ENCODE measurements at places on chromosomes 7 and 10.
A peak's percentile ranks its signal among the peaks of the same experiment; 100 is the strongest.

DNA sequence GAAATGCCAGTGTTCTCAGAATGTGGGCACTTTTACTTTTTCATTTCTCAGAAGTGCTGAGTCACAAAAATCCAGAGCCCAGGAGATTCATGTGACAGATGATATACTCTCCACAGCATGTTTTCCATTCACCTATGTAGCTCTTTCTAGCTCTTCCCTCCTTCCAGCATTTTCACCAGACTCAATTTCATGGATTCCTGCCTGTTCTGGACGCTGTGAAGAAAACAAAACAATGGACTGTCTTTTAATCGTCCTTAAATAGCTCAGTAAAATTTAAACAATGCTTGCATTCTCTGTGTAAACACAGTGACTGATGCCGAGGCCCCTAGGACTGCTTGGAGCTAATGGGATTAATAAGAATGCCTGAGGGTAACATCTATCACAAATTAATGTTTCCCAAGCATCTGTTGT lies 25.5 kb downstream of the ZNF713 start:
- DNase-seq, result no peak

DNA sequence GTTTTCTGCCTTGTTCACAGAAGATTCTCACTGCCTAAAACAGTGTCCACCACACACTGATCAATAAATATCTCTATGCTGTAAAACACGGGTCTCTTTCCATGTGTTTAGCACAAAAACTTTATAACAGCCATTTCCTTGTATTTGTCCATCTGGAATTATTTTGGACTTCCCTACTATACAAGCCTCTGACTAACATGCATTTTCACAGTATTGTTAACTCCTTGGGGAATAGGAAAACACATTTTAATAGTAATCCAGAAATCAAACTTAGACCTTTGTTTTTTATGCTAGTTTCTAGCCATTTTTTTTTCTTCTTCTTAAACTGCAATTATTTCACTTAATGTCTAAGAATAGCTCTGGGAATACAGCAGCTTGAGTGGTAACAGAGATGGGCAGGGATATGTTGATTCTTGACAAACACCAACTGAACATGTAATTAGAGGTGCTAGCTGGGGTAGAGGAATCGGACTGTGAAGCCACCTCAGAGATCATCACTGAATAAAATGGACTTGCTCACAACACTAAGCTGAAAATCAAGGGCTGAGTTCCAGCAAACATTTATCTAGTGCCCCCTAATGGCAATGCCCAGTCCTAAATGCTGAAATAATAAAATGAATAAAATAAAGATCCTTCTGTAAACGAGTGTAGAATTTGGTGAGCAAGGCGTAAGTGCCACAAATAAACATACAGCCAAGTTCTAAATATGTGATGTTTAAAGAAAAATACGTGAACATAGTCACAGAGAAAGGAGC lies 593.1 kb downstream of the SORCS1 start:
- no peak for DNase-seq

DNA sequence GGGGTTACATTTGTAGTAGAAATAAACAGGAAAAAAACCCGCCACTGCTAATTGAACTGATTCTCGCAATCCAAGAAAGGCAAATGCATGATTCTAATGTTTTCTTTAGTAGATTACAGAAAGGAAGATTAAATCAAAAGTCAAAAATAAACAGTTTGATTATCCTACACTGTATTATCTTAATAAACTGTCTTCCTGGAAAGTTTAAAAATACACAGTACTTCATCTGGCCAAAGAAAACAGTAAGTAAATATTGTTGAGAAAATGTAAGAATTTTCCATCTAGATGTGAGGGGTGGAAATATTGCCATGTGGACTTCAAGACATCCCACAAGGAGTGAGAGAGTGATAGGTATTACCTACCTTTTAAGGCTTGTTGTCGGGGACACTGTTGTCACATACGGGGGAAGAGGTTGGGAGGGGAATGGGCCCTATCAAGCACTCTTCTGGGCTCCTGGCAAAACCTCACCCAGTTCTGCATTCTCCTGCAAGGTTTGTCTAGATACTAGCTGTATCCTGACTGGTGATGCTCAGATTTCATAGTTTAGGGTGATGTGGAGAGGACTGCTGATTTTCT lies 17.8 kb downstream of the GRK5 start:
- DNase-seq, result no peak

DNA sequence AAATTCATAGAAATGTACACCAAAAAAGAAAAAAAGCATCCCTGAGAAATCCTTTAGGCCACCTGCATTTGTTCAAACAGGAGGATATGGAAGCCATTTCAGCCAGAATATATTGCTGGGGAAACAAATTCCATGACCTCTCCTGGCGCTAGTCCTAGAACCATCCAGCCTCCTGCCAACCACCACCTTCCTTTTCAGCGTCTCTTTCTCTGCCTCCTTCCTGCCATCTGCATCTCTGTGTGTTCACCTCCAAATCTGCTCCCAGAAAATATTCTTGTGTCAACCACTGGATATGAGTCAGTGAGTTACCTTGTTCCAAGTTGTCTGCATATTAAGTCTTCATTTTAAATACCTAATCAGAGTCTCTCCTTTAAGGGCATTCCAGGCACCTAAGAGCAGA lies 50.6 kb upstream of the NPY start:
- no peak for DNase-seq

DNA sequence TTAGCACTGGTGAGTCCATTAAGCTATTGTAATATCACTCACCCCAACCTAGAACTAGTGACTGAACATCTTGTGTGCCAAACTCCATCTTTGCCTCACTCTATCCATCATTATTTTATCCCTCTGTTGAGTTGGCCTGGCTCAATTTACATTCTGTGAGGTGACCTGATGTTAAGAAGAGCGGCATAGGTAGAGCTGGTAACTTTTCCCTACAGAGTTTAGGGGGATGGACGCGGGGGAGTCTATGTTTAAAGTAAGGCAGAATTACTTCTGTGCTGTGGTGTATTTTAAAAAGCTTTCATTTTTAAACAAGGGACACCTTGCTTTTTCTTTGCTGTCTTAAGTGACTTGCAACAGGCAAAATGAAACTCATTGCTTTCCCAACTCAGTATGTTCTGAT lies 186.3 kb downstream of the CREB5 start:
- no peak for DNase-seq

GRCh38 chr7:130069179-130069977 lies 956 bp upstream of the KLHDC10 start:
- no peak for DNase-seq

- no peak for DNase-seq
Measured at GRCh38 chr10:61749291-61749690, 86.6 kb downstream of the CABCOCO1 start.

GRCh38 chr7:93906267-93906666 lies at the start of gene GNGT1:
TSS of gene GNGT1 (plus strand) at chr7:93906567. CDS start at chr7:93906747, 180 bp downstream.
- no peak for DNase-seq

GRCh38 chr10:96319754-96320474 lies 15.7 kb downstream of the DNTT start:
- no peak for DNase-seq

DNA sequence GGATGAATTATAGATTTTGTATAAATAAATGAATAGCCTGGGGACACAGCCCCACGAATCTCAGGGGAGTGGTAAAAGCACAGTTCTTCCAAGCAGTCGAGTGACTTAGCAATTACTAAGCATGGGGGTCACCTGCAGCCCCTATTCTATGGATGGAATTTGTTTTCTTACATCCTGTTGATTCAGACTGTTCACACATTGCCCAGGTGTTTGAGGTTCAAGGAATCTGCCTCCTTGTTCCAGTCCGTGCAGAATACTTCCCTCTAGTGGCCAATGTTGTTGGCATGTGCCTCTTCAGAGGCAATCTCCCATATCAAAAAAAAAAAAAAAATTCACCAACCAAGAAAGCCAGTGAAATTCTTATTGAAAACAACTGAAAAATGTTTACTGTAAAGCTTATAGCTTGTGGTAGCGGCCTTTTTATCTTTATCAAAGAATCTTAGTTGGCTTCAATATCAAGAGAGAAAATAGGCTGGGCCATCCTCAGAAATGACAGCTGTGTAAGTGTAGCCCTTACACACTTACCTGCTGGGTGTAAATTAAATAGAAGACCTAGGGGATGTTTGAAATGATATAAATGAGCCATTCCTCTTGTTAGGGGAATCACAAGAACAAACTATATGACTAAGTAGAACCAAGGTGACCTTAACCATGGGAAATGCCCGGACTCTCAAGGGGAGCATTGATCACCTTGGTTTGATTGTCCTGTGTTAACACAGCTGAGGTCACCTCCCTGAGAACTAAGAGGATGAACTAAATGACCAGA lies 7.8 kb downstream of the LIPM start:
- no peak for DNase-seq

DNA sequence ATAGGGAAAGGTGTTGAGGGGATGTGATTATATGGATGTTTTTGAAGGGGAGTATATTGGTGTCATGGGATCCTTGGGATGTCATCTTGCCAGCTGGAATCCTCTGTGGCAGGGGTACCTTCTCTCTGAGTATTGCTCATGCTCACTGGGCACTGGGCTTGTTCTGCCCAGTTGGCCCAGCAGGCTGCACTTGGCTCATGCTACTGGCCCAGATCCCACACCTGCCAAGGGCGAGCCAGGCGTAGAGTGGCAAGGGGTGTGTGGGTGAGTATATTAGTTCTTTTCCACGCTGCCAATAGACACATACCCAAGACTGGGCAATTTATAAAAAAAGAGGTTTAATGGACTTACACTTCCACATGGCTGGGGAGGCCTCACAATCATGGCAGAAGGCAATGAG lies 311.9 kb downstream of the AUTS2 start:
- no peak for DNase-seq

GRCh38 chr7:75024922-75025321 lies 48.7 kb downstream of the RCC1L start:
- DNase-seq, result no peak

DNA sequence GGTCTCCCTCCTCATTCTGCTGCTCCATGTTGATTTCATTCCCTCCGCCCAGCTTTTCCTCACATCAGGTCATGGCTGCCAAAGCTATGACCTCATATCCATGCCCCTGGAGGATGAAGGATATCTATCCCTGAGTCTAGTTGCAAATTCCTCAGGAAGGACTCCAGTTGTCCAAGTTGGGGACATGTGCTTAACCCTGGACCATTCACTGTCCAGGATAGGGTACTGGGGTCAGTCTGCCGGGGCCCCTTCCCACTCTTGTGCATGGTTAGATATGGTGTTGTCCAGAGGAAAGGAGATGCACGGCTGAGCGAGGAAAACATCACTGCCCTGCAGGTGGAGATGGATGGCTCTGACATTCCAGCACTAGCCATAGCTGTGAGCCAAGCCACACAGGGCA lies 51.9 kb upstream of the COMTD1 start:
- no peak for DNase-seq

GRCh38 chr10:7659560-7659959 lies 7.2 kb downstream of the ITIH5 start:
- DNase-seq, result no peak

GRCh38 chr10:124048371-124049290 lies 44.8 kb downstream of the CHST15 start:
- DNase-seq, result no peak

DNA sequence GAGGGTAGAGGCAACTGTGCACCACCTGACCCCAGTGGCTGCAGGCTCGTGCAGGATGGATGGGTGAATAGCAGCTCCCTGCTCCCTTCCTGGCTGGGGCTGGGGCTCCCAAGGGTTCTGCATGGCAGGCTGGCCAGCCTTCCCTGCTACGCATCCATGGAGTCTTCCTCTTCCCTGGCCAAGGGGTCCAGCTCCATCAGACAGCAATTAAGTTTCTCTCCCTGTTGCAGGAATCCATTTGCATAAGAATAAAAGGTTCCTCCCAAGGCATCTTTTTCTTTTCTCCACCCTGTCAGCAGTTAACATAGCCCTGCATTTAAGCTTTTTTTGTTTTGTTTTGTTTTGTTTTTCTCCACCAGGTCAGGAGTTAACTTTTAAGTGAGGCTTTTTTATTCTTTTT lies 10.0 kb upstream of the CPA2 start:
- DNase-seq, result no peak

DNA sequence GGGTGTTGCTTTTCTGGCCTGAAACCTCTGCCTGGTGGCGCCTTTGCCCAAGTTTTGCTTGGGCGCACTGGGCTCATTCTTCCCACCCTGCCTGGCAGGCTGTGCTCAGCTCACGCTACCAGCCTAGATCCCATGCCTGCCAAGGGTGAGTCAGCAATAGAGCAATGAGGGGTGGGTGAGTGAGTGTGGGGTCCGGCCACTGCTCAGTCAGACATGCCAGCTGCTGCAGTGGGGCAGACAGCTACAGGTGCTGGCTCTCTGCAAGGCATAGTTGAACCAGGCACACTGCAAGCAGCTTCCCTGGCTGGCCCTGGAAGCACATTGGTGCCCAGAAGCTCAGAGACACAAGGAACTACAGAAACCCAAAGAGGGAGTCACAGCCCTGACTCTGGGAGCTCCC lies 680.9 kb upstream of the LRRTM3 start:
- DNase-seq, result no peak

DNA sequence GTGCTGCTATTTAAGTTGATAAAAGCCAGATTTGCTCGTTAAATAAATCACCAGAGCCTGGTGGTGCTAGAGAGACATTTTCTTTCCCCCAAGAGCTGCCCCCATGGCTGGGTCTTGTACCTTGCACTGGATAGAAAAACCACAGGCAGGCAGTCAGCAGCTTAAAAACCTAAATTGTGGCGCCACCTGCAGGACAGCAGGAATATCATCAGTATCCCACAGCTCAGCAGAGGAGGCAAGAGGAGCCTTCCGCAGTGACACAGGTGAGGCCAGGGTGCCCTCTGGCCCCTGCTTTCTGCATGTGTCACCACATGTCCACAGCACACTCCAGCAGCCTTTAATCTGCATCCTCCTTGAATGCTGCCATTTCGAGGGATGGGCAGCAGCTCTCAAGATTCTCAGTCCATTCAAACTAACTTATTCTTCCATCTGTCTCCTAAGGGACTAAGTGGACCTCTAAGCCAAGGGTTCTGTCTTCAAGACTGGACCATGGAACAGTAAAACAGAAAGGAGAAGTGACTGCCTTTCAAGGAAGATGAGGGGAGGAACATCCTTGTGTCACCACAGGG lies 4.5 kb upstream of the PLXNA4 start:
- DNase-seq, result peak; percentile 25

GRCh38 chr10:122286867-122287266 lies 15.8 kb downstream of the BTBD16 start:
- DNase-seq, result no peak

DNA sequence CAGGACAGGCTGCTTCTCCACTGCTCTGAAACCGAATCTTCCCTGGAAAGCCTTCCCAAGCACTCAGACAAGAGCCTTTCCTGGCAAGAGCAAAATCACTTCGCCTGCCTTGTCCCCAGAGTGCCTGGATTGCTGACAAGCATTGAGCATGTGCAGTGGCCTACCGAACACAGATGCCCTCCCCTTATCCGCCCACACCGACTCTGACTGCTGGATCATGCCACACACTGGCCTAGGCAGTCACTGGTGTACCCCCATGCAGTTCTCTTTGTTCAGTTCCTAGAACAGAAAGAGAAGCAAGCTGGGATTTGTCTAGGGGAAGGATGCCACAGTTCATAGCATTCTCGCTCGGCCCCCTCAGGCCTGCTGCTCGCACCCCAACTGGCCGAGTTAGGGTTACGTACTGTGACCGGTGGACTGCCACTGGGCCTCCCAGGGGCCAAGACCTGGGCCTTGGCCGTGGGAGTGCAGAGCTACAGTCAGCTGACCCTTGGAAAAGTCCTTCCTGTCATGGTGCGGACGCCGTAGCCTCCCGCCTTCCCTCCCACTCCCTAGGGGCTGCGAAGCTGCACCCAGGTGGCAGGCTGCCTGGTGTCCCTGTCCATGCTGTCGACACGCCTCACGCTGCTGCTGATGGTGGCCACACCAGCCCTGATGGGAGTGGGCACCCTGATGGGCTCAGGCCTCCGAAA lies 6.9 kb downstream of the ABCB8 start:
- DNase-seq, result no peak

- DNase-seq, result no peak
Measured at GRCh38 chr10:35375091-35375765, 38.9 kb downstream of the CCNY start.

Data from stimulated activated CD8-positive, alpha-beta memory T cell treated with anti-CD3 and anti-CD28 coated beads, Interleukin-4, amount 100 ng/mL, for 1 hour (primary cell).